GM23338 (cell line): ENCODE measurements at places on chromosomes 3 and 15.

- DNase-seq = peak; percentile 32
Measured at GRCh38 chr3:49674497-49674983, 389 bp downstream of the APEH start.

DNA sequence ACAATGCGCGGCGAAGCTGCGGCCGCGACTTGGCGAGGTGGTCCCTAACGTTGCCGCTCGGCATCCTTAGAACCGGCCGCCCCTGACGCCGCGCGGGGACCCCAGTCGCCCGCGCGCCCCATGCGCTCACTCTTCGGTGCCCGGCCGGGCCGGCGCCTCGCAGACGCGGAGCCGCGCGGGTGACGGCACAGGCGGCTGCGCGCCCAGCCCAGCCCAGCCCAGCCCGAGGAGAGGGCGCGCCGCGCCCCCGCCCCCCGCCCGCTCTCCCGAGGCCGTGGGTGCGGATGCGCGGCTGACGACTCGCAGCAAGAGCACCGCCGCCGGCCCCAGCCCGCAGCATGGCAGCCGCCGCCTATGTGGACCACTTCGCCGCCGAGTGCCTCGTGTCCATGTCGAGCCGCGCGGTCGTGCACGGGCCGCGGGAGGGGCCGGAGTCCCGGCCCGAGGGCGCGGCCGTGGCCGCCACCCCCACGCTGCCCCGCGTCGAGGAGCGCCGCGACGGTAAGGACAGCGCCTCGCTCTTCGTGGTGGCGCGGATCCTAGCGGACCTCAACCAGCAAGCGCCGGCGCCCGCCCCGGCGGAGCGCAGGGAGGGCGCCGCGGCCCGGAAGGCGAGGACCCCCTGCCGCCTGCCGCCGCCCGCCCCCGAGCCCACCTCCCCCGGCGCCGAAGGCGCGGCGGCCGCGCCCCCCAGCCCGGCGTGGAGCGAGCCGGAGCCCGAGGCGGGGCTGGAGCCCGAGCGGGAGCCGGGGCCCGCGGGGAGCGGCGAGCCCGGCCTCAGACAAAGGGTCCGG is 437 bp downstream of the KLF13 start:
- no peak for DNase-seq

DNA sequence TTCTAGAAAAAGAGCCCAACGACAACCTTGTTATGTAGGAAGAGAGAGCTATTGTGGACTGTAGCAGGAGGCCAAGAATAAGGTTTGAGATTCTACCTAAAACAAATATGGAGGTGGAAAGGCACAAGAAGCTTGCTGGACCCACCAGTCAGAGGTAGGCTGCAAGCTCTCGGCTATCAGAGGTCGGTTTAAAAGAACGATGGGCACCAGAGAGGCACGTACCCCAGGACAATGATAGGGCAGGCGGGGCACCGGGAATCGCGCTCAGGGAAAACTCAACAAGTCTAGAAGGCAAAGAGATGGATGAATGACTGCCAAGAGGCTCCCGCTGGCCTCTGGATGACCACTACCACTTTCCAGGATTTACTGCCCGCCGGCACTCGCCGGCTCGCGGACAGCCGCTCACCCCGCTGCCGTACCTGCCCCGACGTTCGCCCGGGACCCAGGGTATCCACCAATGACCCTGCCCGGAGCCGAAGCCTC is 1.1 kb downstream of the HDGFL3 start:
- peak; percentile 35 for DNase-seq

GRCh38 chr15:60083318-60083717 is 79.2 kb downstream of the FOXB1 start:
- no peak for DNase-seq

- DNase-seq = no peak
Measured at GRCh38 chr3:41118461-41119390, 80.6 kb upstream of the CTNNB1 start.

DNA sequence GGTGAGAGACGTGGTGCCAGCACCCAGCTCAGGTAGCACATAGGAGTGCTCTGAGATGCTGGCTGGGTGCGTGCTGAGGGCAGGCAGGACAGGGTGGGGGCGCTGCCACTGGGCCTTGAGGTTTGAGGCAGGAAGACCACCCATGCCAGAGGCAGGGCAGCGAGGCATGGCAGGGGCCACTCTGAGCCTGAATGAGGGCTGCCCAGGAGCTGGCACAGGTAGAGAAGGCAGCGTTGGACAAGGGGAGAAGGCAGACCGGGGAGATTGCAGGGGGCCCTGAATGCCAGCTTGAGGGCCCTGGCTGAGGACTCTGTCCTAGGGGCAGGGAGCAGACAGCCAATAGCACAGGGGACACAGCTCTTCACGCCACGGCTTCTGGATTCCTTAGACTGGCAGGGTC is 50.2 kb downstream of the ADAMTS7 start:
- no peak for DNase-seq

DNA sequence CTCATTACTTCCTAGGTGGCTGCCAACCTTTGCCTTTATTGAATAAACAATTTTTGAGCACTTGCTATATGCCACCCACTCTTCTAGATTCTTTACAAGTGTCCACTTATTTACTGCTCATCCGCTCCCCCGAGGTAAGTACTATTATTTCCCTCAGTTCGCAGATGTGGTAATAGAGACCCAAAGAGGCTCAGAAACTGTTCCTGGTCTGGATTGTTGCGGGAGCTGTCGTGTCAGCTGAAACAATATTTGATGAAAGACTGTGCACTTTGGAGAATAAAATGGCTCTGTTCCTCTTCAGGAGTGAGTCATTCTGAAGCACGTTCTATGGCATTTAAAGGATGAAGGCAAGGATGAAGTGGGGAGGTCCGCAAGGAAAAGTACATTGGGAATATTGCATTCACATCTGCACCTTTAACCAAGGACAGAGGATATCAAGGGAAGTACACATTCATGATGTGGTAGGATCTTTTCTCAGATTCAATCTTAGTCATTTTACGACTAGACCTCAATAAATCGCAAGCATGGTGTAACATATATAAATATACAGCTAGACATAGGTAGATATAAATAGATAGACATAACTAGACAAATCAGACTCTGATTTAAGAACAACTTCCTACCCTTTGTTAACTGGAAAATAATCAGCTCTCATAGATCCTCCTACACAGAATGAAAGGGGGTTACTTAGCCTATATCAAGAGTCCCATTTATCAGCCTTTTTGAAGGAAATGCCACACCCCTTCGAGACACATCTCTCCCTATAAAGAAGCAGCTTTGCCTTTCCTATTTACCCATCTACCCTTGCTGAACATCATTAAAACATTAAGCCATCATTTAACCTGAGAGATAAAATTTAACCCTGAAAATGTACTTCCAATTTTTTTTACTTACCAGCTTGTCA is 70.3 kb downstream of the RORA start:
- no peak for DNase-seq
